ENCODE measurements at places on chromosomes 2 and 18. TPM values are rescaled to one million over a fixed set of nuclear protein-coding genes. Genes with fewer than 3 reads are reported as not detected.

Gene IL1RL1
- 0.21 TPM for total RNA-seq

Gene ZNF512
- total RNA-seq, result 39.0 TPM

Gene TMEM200C
- not detected for total RNA-seq

Gene CCDC141
- total RNA-seq, result 19.5 TPM

Gene GREB1
- 0.42 TPM for total RNA-seq

Gene MZT2A
- 181 TPM for total RNA-seq

Gene INHBB
- not detected for total RNA-seq

Gene KATNAL2
- 0.34 TPM for total RNA-seq

Gene COL4A4
- total RNA-seq, result not detected

All from activated CD8-positive, alpha-beta T cell treated with anti-CD3 and anti-CD28 coated beads, Interleukin-2, amount 10 ng/mL, durations not matched to agents 7 days and 5 days (primary cell).